ENCODE measurements at places on chromosomes 6 and 20.

DNA sequence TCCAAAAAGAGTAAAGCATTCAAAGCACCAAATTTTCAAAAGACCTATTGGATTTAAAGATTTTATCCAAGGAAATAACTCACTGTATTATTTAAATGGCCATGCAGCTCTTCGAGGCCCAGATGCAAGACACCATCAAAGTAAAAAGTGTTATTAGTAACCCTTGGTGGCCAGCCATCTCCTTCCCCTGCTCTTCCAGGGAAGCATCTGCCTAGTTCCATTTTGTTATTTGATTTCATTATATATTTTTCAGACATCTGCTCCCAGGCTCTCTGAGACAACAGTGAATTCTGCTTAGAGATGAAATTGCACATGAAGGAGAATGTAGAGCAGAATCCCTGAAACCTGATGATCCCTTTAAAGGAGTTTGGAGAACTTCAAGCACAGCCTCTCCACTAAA, 252.3 kb upstream of the TBX18 start:
- DNase-seq = no peak

DNA sequence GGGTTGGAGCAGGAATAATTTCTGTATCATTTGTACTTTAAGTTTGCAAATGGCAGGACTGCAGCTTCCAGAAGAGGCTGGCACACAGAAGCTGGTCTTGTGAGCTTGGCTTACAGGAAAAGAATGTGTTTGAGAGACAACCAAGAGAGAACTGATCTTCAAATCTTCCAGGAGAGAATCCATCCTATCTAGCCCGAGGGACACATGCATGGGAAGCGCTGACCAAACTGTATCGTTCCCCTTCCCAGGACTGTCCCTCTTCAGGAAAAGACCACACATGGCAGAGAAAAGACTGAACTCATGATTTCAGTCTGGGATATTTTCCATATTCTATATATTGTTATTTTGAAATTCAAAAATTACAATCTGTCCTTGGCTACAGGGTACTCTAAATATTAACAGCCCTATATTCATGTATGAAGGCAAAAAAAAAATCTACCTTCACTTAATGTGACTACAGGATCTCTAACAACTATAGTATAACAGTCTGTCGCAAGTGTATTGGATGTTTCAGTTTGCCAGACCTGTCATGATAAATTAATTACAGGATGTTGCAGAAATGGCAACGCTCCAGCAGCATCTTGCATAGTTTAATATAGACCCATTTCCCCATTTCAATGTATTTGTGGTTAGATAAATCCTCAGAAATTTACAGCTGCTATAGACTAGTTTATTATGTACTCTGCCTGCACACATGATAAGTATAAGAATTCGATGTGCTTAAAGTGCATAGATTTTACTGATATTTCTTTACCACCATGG, 99.4 kb downstream of the MYB start:
- DNase-seq = no peak

DNA sequence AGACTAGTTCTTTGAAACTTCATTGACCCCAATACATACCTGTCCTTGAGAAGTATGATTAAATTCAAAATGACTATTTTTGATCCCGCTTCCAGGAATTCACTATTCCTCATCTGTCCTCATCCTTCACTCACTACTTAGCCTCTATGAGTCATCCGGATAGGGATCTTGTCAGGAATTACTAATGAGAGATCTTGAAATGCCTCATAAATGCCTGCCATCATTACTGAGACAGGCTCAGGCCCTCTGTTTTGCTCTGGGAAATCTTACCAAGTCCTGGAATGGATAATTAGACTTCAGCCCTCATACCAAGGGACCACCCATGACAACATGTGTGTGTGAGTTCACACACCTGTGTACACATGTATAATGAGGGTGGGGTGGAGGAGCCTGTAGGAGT, 2.8 kb upstream of the CYP24A1 start:
- DNase-seq = no peak

GRCh38 chr6:107943626-107944439, 14.2 kb downstream of the SEC63 start:
- DNase-seq = no peak

GRCh38 chr20:38514947-38515346, 42.3 kb downstream of the RALGAPB start:
- no peak for DNase-seq

- no peak for DNase-seq
These were observed 1592.6 kb downstream of the GRIK2 start for GRCh38 chr6:102986086-102986485.

- DNase-seq = peak; percentile 82
These were observed 621.9 kb upstream of the CITED2 start for GRCh38 chr6:139996253-139996834.

DNA sequence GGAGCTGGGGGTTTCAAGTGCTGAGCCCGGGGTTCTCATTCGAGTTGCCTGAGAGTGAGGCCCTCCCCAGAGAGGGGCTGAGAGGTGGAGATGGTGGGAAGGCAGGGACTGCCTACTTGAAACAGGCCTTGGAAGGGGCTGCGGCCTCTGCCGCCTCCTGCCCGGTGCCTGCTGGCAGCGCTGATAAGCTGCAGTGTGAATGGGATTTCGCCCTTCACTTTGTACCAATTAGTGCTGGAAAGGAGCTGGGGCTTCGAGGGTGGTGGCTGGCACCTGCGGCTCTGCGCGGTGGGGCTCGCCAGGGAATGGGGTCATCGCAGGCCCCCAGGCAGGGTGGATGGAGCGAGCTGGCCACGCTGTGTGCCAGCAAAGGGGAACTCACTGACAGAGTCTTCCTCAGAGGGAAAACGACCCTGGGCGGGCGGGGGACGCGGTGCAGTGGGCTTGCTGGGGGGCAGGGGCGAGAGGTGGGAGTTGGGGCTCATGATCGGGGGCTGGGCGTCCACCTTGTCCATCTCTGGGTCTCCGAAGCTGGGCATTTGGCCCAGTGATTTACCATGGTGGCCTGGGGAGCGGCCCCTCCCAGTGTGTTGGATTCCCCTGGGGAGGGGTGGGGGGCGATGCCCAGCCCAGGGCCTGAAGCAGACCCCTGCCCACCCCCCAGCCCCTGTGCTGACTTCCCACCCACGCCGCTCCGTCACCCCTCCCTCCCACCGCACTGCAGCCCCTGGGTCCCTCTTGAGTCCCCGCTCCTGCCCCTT, 22.9 kb downstream of the COL20A1 start:
- no peak for DNase-seq

GRCh38 chr6:45661661-45662060, 283.9 kb upstream of the SUPT3H start:
- no peak for DNase-seq

DNA sequence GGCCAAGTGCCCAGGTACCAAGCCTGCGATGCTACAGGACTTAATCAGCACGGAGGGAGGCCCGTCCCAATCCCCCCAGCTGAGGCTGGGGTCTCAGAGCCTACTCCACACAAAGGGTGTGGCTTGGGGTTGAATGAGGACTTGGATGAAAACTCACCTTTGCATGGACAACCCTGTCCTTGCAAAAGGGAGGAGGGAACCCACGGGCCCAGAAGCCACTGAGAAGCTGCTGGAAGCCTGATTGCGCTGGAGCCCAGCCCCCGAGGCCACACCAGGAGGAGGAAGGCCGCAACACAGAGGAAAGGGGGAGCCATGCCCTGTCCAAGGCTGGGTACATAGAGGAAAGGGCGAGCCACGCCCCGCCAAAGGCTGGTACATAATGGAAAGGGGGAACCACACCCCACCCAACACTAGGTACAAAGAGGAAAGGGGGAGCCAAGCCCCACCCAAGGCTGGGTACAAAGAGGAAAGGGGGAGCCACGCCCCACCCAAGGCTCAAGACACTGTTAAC, 158.8 kb downstream of the DLL1 start:
- no peak for DNase-seq

- no peak for DNase-seq
These were observed 52.8 kb downstream of the FOXC1 start for GRCh38 chr6:1662534-1662933.

DNA sequence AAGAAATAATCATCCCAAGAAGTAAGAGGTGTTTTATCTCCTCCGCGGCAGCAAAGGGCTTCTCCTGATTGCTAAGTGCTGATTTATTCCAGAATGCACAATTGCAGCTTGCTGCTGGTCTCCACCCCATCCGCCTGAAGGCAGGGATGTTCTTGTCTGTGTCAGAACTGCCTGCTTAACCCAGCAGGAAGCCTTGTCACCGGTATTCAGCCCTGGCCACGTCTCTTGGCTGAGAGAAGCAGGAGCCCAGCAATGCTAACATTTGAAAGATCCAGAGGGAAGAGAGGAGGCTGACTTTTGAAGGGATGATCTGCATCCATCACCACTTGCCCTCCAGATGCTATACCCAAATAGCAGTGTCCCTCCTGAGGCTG, 4.2 kb downstream of the SCML4 start:
- no peak for DNase-seq

DNA sequence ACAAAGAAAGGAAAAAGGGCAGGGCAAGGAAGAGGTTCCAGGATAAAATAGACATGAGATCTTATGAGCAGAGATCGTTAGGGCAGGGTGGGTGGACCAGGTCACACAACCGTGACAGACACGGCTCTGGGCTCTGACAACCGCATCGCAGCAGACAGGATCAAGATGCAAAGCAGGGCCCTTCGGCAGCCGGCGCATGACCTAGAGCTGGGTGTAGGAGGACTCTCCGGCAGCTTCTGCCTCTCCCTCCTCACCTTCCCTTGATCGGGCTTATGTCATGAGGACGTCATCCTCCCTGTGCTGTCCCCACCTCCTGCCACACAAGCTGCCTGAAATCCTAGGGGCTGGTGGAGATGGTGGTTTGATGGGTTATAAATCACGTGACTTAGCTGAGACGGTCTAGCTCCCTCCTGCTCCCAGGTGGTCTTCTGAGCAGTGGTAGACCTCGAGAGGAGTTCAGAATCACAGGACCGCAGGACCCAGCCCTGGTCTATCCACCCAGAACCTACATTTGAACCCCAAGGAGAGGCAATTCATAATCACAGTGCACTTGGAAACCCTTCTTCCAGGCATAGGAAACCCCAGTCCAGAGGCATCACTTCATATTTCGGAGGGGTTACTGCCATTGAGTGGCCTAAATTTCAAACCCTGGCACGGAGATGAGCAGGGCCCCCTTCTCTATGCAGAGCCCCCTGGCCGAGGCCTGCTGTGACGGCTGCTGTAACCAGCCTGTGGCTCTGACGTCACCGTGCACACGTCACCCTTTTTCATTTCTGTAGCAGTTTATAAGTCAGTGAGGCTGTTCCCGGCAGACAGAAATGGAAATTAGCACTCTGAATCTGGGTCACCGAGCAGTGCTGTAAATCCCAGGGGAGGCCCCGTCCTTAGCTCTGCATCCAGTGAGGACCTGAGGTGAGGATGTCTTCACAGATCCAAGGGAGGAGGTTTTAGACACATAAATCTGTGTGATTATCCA, 8.7 kb upstream of the CCR6 start:
- DNase-seq = no peak
